NCI-H510A treated with DMSO at 0.1 percent for 48 hours (cell line): ENCODE measurements at places on chromosomes 1 and 21.

DNA sequence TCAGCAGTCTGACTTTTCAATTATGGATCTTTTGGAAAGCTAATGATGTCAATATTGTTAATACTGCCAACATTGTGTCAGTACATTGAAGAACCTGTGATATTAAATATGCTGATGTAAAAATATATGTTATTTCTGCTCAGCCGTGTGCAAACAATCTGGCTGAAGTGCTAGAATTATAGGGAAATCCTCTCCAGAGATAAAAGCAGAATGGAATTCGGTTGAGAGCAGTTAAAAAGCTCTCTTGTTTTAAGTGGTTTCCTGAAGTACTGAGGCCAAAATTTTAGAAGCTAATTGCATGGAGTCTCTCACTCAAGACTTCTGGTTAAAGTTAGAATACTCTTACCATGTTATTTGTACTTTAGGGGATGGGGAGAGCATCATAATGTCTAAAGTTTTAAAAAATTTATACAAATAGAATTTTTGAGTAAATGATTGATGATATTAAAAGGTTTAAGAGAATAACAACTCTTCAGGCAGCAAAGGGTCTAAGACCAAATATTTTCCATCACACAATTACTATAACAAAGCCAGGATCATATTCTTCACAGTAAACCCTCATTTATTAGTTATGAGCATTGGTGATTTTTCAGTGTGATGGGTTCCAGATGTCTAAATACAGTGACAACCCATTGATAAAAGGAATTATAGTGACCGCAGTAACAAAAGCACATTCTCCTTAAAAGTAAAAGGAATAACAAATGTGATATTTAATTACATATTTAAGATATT, 834.2 kb upstream of the CXADR start:
- no peak for DNase-seq

DNA sequence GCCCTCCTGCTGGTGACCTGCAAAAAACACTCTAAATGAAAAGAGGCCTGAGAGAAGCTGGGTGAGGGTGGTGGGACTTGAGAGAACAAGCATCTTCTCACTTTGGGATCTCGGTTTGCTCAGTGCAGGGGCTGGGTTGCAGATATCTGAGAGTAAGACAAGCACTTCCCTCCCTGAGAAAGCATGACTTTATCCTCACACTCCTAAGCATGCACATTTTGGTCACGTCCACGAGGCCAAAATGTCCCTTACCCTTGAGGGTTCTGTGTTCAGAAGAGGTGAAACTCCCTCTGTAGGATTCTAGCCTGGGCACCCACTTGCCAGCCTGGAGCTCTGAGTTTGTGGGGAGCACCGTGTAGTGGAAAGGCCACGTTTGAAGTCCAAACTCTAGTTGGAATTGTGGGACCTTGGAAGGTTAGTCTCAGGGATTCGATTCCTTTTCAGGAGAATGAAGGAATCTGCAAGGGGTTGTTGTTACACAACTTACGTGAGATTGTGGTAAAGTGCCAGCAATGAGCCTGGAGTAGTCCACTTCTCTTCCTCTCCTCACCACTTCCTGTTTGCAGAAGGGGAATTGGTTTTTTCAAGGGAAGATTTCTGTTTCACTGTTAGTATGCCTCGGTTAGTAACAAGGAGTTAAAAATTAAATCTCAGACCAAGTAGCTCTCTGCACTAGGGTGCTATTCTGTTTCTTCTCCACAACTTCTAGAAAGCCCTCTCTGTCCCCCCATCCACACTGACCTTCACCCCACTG, 3.0 kb downstream of the FCAMR start:
- DNase-seq, result peak; percentile 2

DNA sequence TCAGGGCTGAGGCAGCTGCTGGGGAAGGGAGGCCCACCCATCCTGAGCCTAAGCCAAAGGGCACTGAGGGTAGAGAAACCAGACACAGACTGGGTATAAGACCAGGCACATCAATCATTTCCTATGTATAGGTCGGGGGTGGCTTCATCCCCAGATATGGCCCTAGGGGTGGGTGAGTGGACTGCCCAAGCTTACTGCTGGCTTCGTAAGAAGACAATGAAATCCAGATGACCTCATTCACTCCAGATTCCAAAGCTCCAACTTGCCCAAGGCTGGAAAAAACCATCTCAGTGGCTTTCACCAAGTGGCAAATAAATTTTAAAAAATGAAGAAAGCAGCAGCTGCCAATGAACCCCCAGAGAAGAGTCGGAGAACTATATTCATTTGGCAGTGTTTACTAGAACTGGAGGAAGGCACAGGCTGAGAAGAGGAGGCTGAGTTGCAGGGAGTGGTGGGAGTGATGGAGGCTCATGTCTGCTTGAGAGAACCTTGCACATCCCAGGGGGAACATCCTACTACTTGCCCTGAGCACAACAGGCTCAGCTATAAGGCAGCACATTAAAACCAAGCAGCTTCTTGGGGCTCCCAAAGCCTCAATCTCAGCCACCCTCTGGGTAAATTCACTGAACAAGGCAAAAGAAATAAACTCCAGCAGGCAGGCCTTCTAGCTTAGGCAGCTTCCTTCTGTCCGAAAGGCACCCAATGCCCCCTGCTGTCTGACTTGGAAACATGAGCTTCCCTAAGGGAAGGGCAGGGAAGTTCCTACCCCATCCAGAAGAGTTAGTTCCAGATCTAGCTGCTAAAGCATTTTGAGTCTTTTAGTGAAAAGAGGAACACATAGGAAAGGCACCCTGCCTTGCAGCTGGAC, 14.1 kb downstream of the PEA15 start:
- DNase-seq, result peak; percentile 8

- DNase-seq, result no peak
Observed at GRCh38 chr1:46453449-46453848, 36.2 kb upstream of the DMBX1 start.

- peak; percentile 12 for DNase-seq
Observed at GRCh38 chr1:219385787-219386427, 212.2 kb downstream of the LYPLAL1 start.

GRCh38 chr21:42521805-42522204, 8.2 kb downstream of the SLC37A1 start:
- no peak for DNase-seq

- no peak for DNase-seq
Observed at GRCh38 chr1:26848941-26849774, 13.8 kb upstream of the SFN start.

DNA sequence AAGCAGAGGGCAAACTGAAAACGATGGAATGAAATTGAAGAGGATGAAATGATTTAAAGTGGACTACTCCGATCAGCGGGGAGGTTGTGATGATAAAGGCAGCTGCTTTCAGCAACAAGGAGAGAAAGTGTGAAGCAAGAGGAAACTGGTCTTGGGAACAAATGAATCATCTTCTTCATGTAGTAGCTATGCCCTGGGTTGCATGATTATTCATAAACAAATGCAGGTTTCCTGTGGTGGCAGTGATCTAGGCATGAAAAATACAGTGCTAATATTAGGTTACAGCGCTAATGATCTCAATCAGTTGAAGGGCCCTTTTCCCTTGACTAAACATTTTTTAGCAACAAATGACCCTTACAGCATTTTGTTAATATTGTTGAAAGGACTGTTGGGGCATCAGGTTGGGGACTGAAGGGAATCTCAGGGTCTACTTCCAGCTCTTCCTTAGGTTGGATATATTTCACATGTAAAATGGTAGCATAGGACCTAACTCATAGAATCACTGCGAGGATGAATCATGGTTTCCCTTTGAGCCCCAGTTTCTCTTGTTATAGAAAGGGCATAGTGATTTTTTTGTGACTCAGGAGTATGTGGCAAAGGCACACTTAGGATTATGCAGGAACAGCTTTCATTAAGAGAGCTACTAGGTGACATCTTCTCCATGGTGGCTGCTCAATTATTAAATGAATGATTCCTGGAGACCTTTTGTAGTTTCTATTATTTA, 1.9 kb upstream of the ZFYVE9 start:
- DNase-seq, result no peak

- no peak for DNase-seq
Observed at GRCh38 chr1:119787776-119788175, 19.1 kb upstream of the HMGCS2 start.

GRCh38 chr21:43196826-43197225, 28.0 kb downstream of the CRYAA start:
- DNase-seq, result no peak

- DNase-seq, result no peak
Observed at GRCh38 chr1:107762751-107763390, 202.1 kb downstream of the VAV3 start.
